SJCRH30 (cell line): ENCODE measurements at places on chromosomes 6 and 20. TPM values are rescaled to one million over a fixed set of nuclear protein-coding genes. Genes with fewer than 3 reads are reported as not detected.

DNA sequence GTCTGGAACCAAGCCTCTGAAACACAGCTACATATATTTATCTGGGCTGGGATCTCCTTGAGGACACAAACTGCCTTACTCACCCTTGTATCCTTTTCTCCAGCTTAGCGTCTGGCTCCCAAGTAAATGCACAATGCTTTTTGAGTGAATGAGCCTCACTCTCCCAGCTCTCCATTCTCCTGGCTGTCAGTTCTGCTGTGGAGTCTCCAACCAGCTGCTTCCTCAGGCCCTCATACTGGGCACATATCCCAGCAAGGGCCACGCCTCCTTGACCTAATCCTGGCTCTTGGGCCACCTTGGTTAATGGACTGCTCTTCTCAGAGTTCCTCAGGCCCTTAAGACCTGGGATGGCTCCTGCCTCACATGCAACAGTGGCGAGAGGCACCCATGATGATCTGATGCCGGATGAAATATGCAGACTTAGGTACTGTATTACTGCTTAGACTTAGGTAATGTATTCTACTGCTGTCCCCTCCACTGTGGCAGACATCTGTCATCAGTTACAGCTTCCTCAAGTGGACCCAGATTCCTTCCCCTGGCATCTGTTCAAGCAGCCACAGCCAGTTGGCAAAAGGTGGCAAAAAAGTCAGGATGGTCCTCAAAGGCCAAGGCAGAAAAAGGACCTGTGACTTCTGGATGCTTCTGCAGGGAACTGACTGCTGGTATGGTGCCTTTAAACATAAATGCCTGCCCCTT is 16.5 kb downstream of the SNHG17 start:
- peak; percentile 42 for DNase-seq

GRCh38 chr6:9086331-9086730 is 651.0 kb upstream of the SLC35B3 start:
- no peak for DNase-seq

- DNase-seq = no peak
Observed at GRCh38 chr6:147322299-147323162, 118.3 kb downstream of the STXBP5 start.

GRCh38 chr6:157047951-157048350 is 270.8 kb downstream of the ARID1B start:
- no peak for DNase-seq

- DNase-seq = peak; percentile 8
Observed at GRCh38 chr6:156729248-156729647, 47.9 kb upstream of the ARID1B start.

- no peak for DNase-seq
Observed at GRCh38 chr6:98142839-98143238, 691.5 kb upstream of the POU3F2 start.

GRCh38 chr6:12436683-12437082 is 146.5 kb downstream of the EDN1 start:
- no peak for DNase-seq

- DNase-seq = no peak
Observed at GRCh38 chr6:129659590-129660345, 50.2 kb downstream of the ARHGAP18 start.

DNA sequence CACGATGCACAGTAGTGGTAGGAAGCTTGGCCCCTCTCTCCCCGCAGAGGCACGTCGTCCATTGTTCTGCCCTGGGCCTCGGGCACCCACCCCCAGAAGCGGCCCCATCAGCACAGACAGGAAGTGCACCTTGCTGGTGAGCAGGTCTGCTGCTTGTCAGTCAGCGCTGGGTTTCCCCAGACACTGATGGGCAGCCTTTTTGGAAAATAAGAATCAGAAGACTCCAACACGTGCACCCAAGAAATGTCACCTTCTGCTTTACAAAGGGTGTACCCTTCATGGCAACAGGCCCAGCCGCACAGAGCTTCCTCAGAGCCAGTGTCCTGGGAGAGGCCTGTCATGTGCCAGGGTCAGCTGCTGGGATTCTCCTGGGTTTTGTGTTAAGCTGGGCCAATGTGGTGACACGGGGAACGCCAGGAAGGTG is 34.7 kb upstream of the IRF4 start:
- no peak for DNase-seq

- no peak for DNase-seq
Observed at GRCh38 chr20:12110711-12111110, 193.0 kb downstream of the BTBD3 start.

DNA sequence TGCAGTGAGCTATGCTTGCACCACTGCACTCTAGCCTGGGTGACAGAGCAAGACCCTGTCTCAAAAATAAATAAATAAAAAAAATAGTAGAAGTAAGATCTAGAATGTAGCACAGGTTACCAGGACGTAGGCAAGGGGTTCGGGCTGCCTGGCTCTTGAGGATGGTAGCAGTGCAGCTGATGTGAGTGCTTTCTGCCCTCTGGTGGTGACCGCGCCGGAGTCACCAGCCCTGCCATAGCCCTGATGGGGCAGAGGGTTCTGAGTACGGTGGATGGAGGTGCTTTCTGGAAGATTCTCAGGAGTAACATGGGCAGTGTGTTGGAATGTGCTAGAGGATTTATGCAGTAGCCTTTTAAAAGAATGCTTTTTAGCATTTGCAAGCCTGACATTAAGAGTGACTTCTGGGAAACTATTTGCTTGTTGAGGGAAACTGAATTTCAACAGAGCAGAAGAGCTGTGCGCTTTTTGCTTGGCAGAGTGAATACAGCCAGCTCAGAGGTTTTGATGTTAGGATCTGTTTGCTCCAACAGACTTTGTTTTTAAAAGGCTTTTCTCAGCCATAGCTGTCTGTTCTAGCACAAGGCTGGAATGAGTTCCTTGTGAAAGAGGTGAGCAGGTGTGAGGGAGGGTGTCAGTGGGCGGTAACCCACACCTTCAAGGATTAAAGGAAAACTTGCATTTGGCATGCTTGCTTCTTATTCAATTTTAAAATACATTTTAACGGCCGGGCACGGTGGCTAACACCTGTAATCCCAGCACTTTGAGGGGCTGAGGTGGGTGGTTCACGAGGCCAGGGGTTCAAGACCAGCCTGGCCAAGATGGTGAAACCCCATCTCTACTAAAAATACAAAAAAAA is 65.9 kb downstream of the PTPN1 start:
- DNase-seq = peak; percentile 67

POU3F2 gene
- 0.25 and 0.26 TPM in 2 replicates for total RNA-seq

GRCh38 chr6:110618591-110619267 is 142.3 kb upstream of the SLC22A16 start:
- peak; percentile 71 for DNase-seq

DNA sequence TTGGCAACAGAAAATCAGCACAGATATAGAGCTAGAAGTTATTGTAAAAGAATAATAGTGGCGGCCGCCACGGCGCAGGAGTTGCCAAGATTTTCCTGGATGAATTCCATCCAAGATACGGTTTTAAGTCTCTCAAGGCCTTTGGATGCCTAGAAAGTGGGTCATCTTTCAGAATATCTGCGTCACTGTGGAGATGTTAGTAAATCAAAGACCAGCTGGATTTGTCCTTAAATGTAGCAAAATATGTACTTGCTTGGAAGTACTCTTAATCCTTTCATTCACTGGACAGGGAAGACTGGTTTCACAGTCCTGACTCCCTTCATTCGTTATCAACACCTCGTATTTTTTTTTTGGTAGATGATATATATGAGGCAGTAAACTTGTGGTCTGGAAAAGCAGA is 83.0 kb downstream of the SLC22A3 start:
- DNase-seq = no peak

BIRC7 gene
- 0.10 TPM in 1 of 2 replicates, not detected in the other for total RNA-seq

SAMD10 gene
- 0.08 TPM in 1 of 2 replicates, not detected in the other for total RNA-seq

COL9A3 gene
- 2.0 and 2.1 TPM in 2 replicates for total RNA-seq

OPN5 gene
- not detected in 2 replicates for total RNA-seq

- no peak for DNase-seq
Observed at GRCh38 chr6:6556161-6556737, 32.3 kb upstream of the LY86 start.

TLDC2 gene
- 1.8 and 1.9 TPM in 2 replicates for total RNA-seq

DNA sequence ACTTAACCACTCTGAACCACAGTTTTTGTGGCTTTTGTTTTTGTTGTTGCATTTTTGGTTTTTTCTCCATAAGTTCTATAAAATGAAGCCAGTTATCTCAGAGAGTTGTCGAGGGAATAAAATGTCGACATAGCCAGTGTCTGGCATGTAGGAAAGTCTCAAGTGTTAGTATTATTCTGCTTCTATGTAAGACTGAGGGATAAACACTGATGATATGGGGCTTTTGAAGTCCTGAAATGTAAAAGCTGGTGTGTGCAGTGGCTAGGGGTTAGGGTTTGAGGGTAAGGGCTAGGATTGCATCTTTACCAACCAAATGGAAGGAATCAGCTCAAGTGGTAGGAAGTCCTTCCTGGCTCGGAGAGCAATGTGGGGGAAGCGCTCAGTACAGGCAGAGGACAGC is 59.2 kb downstream of the DAAM2 start:
- DNase-seq = no peak

DNA sequence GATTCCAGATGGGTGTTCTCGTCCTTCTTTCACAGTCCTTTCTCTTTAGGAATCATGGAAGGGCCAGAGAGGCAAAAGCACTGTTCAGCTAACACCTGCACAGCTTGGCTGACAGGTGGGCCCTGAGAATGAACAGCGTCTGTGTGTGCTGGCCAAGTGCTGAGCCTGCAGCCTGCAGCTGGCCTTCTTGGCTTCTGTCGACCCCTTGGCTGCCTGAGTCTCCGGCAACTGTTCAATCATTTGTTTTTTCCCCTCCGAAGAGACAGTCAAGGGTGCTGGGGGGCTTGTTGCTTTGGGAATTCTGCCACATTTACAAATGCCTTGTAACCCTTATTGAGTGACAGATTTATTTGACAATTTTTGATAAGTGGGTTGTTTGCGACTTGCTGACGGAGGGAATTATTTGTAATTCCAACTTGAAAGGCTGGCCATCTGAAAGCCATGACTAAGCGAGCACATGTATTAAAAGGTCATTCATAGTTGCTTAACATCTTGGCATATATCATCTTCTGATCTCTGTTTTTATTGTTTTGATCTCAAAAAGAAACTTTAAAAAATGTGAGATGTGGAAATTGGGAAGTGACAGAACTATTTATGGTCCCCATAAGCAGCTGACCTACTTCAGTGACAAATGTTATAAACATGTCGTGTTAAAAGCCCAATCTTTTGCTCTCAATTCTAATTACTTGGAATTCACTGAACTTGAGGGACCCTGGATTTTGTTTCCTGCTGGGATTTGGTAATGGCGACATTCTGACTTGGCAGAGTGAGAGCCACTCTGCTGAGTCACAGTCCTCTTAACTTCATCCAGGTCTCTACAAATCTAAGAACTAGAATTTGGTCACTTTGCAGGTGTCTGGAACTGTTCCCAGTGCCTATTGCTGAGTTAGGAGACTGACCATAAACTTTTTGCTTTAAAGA is 41.9 kb upstream of the FERMT1 start:
- no peak for DNase-seq

- DNase-seq = no peak
Observed at GRCh38 chr6:169232507-169232931, 21.1 kb downstream of the THBS2 start.

- no peak for DNase-seq
Observed at GRCh38 chr6:7707787-7708186, 18.1 kb upstream of the BMP6 start.

CALHM4 gene
- total RNA-seq = not detected in 2 replicates

MYLIP gene
- 31.4 and 36.3 TPM in 2 replicates for total RNA-seq

ABCF1 gene
- 68.0 and 74.7 TPM in 2 replicates for total RNA-seq

SLC17A1 gene
- total RNA-seq = not detected in 2 replicates

GRCh38 chr6:80148220-80148619 is 41.7 kb downstream of the BCKDHB start:
- no peak for DNase-seq

GRCh38 chr20:53660947-53661381 is 67.3 kb upstream of the ZNF217 start:
- DNase-seq = no peak

DNA sequence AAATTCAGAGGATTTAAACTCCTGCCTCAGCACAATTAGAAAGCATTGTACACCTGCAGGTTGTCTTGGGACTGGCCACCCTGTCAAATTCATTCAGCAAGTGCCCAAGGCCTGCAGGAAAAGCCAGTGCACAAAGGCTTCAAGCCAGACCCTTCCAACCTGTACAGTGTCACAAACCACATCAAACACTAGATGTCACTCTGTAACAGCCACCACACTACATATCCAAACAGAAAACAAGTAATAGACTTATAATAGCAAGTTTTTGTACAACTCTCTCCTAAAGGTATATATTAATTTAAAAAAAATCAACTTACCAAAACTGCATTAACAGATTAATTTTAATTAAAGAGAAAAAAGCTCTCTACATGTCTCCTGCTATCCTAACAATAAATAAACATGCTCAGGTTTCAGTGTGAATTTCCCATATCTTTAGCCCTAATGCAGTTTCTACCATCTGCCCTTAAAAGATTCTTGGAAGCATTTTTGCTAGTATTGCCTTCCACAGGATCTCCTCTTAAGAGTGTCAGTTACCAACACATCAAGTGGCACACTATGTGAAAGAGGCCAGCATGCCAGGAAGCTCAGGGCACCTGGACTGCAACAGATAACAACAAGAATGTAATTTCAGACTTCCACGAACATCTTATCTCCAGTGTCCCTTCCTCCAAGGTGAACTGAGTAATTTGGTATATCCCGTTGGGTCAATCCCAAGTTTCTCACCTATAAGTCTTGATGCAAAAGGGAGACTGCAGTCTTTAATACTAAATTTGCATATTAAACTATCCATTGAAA is 47.5 kb downstream of the RALGAPA2 start:
- no peak for DNase-seq

- DNase-seq = no peak
Observed at GRCh38 chr6:157497579-157497978, 116.6 kb downstream of the ZDHHC14 start.

OVOL2 gene
- not detected in 2 replicates for total RNA-seq

HSD17B8 gene
- 1.0 and 1.5 TPM in 2 replicates for total RNA-seq

GRCh38 chr6:70673601-70674000 is 5.9 kb downstream of the SMAP1 start:
- no peak for DNase-seq

AHCY gene
- 240 and 251 TPM in 2 replicates for total RNA-seq

- DNase-seq = no peak
Observed at GRCh38 chr6:42204768-42205282, 10.1 kb upstream of the GUCA1B start.

- DNase-seq = no peak
Observed at GRCh38 chr6:8934318-8934717, 499.0 kb upstream of the SLC35B3 start.

DNA sequence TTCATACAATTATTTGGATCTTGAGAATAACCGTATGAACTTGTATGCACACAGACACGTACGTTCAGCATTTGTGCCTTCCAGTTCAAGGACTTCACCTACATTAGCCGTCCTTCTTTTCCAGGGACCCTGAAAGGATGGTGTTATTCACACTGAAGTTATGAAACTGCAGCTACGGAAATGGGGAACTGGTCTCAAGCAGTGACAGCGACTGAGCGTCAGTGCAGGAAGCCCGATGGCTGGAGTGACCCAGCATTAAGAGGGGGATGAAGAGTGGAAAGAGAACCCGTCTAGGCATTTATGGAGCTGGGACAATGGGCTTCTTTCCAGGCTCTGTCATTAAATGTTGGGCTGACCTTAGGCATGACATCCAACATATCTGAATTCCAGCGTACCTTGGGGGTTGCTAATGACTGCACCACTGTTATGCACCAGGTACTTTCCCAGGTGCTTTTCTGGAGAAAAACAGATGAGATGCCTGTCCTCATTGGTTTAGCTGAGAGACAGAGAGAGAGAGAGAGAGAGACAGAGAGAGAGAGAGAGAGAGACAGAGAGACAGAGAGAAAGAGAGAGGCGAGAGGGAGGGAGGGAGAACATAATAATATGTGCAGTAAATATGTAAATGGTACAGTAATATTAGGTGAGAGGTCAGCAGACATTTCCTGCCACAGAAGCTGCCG is 204.7 kb upstream of the EXOC2 start:
- DNase-seq = no peak

NOL4L gene
- 2.4 and 2.5 TPM in 2 replicates for total RNA-seq

C6orf141 gene
- not detected in 2 replicates for total RNA-seq

ENPP1 gene
- 30.4 and 34.0 TPM in 2 replicates for total RNA-seq

GRCh38 chr20:58028123-58028522 is 200.3 kb downstream of the ANKRD60 start:
- DNase-seq = peak; percentile 63
